ENCODE measurements at places on chromosomes 5 and 9.

GRCh38 chr9:101993771-101994170 is 255.3 kb upstream of the GRIN3A start:
- DNase-seq = no peak

GRCh38 chr9:115689331-115689730 is 464.3 kb upstream of the PAPPA start:
- no peak for DNase-seq

DNA sequence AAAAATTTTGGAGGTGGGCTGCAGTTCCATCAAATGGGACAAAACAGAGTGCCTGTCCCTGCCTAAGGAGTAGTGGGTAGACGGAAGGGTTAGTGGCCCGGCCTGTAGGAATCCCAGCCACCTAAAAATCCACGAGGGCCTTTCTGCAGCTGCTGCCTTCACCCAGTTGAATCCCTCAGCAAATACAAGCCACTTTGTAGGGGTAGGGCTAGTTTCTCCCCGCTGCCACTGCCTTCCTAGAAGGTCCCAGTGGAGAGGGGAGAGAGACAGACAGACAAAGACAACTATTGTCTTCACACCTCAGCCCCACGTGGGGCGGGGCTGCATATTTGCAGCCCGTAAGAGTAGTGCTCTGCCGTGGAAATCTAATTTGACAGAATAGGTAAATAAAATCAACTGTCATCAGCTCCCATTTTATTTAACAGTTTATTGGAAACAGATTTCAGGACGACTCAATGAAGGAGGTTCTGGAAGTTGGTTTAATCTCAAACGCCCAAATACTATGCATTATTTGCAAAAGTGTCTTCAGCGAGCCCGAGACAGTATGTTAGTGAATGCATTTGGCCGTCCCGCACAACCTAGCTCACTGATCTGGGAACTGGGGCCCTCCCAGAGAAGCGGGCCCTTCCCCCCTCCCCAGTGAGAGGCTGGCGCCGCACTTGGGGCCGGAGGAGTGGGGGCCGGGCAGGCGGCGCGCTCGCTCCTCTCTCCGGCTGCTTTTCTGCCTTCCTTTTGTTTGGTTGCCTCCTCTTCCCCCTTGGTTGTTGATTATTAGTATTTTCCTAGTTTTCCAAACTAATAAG is 67.6 kb upstream of the TBCA start:
- DNase-seq = no peak

GRCh38 chr5:138653502-138653901 is 78.3 kb upstream of the HSPA9 start:
- DNase-seq = no peak

DNA sequence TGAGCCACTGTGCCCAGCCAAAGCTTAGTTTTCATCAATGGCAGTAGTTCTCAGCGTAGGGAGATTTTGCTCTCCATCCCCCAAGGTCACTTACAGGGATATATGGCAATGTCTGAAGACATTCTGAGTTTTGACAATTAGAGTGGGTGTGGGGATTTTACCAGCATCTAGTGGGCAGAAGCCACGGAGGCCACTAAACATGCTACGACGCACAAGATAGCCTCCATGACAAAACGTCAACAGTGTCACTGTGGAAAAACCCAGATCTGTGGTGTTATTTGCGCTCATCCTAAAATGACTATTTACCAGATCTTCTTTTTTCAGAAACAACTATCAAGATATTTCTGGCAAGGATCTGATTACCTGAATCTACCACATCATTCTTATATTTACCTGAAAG is 68.2 kb downstream of the CDC14B start:
- DNase-seq = no peak

- no peak for DNase-seq
Measured at GRCh38 chr9:130212543-130213297, 40.5 kb downstream of the NCS1 start.

GRCh38 chr5:142192286-142193113 is 83.9 kb downstream of the NDFIP1 start:
- no peak for DNase-seq

DNA sequence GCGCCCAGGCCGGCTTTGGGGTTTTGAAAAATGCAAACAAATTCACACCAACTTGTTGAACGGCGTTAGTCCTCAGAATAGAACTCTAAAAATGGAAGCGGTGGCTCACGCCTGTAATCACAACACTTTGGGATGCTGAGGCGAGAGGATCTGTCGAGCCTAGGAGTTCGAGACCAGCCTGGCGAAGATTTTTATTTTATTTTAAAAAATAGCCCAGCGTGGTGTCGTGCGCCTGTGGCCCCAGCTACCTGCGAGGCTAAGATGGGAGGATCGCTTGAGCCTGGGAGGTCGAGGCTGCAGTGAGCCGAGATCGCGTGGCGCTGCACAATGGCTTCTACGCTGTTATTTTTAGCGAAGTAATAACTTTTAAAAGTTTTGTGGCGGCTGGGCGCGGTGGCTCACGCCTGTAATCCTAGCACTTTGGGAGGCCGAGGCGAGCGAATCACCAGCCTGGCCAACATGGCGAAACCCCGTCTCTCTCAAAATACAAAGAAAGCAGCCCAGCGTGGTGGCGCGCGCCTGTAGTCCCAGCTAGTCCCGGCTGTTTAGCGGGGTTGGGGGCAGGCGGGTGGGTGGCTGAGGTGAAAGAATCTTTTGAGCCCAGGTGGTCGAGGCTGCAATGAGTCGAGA is 694 bp upstream of the PLIN2 start:
- DNase-seq = no peak

DNA sequence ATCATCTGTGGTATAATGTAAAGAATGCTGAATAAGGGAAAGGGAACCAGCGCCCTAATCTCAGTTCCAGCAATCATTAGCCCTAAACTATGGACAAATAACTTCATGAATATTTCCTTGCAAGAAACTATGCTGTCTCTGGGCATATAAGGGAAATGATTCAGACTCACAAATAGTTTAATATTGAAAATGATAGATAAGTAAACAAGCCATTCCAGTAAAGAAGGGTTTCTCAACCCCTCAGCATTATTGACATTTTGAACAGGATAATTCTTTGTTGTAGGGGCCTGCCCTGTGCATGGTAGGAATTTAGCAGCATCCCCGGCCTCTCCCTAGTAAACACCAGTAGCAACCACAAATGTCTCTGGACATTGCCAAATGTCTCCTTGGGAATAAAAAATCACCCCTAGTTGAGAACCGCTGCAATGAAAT is 23.8 kb downstream of the C5 start:
- DNase-seq = no peak

- DNase-seq = no peak
Measured at GRCh38 chr9:35085078-35085477, 5.3 kb upstream of the FANCG start.

- DNase-seq = no peak
Measured at GRCh38 chr5:42274913-42275312, 148.3 kb upstream of the GHR start.

GRCh38 chr9:89878687-89879086 is 273.9 kb downstream of the GADD45G start:
- DNase-seq = no peak

- no peak for DNase-seq
Measured at GRCh38 chr9:126461029-126461428, 134.4 kb downstream of the MVB12B start.

GRCh38 chr9:70091572-70091971 is 47.9 kb downstream of the MAMDC2 start:
- DNase-seq = no peak

GRCh38 chr5:157651623-157652376 is 438 bp downstream of the SOX30 start:
- DNase-seq = peak; percentile 58

GRCh38 chr5:96324708-96325107 is 108.3 kb downstream of the PCSK1 start:
- DNase-seq = no peak

DNA sequence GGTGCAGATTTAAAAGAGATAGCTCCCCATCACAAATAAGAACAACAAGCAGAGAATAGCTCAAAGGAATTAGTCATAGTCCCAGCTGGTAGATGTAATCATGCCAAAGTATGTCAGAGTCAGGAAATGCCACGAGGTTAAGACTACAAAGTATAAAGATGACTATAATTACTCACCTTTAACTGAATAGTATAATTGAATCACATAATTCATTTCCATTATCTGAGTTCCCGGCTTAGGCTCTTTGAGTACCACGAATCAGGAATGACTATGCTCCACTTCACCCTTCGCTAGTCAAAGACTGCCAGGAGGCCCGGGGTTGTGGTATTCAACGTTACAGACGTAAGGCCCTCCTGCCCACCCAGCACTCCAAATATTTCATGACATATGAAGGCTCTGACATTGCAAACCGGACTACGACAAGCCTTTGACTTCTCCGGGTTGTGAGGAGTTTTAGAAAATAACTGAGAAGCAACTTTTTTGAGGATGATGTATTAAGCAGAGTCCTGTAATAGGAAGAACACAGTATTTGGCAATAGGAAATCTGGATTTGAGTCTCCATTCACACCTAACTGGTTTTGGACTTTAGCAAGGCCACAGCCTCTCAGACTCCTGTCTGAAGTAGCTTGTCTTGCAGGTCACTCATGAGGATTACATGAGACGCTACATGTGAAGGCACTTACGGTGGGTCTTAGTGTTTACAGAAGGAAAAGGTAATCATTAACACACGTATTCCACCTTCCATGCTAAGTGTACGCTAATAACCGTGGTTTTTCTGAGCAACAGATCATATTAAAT is 64.6 kb downstream of the ENC1 start:
- DNase-seq = no peak

GRCh38 chr5:39854771-39855410 is 430.1 kb upstream of the DAB2 start:
- DNase-seq = no peak

DNA sequence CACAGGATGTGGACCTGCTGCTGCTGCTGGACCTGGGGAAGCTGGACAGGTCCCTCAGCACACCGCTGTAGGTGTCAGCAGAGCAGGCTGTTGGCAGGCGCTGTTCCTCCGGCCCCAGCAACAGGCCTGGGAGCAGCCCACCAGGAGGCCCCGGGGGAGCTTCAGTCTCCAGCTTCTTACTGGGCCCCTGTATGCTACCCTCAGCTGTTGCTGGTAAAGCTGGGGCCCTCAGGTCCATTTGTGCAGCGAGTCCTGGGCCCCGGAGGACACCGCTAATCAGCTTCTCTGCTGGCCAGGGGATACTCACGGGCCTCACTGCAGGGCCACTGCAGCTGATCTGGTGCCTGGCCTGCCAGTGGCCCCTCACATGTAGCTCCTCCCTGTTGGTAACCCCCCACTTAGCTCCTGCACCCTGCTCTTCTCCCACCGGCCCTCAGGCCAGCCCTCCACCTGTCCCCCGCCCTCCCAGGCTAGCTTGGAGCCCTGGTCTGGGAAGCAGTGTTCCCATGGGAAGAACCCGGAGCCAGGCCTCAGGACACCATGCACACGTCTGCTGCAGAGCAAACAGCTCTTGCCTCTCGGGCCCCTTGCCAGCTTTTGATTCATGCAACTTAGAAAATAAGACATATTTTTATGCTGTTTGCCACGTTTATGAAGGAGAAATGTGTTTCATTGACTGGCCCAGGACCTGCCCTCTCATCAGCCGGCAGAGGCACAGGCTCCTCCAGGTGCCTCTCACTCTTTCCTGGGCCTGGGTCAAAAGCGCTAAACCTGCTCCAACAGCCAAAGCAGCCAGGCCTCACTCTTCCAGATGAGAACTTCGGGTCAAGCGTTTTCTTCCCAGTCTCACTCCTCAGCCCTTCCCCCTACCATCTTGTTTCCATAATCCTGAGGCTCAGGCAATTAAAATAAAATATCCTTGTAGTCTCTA is 61.0 kb upstream of the ADAMTS2 start:
- no peak for DNase-seq

- DNase-seq = no peak
Measured at GRCh38 chr9:93081081-93081529, 14.9 kb upstream of the CARD19 start.

GRCh38 chr9:125807079-125807478 is 59.9 kb downstream of the PBX3 start:
- no peak for DNase-seq

GRCh38 chr5:55175781-55176175 is 2.8 kb upstream of the CDC20B start:
- DNase-seq = no peak

Measured in stimulated activated CD8-positive, alpha-beta memory T cell treated with anti-CD3 and anti-CD28 coated beads, Interleukin-7, amount 100 ng/mL, for 4 hours (primary cell).